ENCODE measurements at places on chromosomes 3 and 15.

DNA sequence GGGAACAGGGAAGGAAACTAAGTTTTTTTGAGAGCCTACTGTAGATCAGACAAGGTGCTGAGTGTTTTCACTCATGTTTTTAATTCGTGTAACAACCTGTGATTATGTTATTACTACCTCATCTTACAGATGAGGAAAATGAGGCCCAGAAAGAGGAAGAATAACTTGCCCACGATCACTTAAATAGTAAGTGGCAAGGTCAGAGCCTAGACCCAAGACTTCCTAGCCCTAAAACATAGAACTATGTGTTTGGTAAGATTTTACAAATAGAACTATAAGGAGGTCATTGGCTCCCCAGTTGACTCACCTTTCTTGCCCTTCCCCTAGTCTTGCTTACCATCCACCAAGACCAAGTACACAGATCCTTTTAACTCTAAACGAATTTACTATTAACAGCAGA lies 13.7 kb downstream of the SENP8 start:
- no peak for DNase-seq

DNA sequence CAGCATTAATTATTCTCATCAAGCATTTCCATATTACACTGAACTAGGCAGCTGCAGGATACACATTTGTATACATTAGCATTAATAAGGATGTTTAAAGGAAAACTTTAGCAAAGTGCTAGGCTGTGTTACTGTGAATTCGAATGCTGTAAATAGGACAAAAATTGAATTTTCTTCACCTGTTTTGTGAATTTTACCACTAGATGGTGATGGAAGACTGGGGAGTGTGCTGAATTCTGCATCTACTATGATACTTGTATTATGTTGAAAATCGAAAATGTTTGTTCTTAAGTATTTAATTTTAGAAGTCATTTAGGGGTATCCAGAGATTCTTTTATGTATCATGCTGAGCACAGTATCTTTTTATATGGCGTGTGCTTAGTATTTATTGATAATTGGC lies 12.3 kb upstream of the P2RY14 start:
- DNase-seq, result peak; percentile 62

- DNase-seq, result peak; percentile 12
Measured at GRCh38 chr3:167350245-167350862, 29.7 kb downstream of the ZBBX start.

DNA sequence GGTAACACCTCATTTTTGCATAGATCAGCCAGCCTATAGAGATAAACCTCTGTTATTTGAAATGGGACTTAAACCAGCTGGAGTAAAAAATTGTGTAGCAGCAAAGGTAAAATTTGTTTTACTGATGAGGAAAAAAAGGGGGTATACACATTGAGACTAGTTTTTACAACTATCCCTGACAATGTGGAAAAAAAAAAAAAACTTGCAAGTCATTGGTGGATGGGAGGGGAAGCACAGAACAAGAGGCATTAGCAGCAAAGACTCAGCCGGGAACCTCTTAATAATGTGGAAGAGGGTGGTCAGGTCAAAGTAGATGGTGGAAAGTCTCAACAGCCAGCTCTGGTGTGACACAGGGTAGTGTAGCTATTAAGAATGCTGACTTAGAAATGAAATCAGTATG lies 14.5 kb downstream of the FBXO22 start:
- DNase-seq, result no peak

DNA sequence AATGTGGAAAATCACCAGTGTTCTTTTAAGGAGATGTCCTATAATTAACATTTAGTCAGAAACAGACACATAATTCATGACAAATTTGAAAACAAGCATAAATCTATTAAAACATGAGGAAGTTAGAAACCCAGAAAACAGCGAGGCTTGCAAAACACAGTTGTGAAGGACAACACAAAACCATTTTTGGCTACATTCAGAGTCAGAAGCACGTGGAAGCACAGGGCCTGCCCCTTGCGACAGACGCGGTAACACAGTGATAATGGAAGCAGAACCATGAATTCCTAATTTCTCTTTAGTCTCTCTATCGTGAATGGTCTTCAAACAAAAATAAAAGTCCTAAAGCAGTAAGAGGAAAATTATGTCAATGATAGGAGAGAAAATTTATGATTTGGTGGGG lies 12.2 kb downstream of the NCEH1 start:
- DNase-seq, result no peak

- no peak for DNase-seq
Measured at GRCh38 chr3:26915208-26915607, 292.6 kb downstream of the LRRC3B start.

DNA sequence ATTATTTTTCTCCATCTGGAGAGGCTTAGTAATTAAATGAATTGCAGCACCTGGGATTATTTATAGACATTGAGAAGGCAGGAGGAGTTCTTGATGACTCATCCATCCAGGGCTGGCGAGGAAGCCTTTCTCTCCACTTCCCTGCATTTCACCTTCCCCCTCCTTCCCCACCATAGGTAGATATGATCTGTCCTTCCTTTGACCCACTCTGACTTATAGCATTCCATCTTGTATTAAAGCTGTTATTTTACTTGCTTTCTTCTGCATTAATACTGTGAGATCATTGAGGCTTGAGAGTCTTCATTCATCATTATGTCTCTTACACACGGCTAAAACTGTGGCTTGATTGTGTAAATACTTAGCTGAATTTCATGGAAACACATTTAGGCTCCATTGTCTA lies 288.8 kb downstream of the FEZF2 start:
- DNase-seq, result peak; percentile 22

DNA sequence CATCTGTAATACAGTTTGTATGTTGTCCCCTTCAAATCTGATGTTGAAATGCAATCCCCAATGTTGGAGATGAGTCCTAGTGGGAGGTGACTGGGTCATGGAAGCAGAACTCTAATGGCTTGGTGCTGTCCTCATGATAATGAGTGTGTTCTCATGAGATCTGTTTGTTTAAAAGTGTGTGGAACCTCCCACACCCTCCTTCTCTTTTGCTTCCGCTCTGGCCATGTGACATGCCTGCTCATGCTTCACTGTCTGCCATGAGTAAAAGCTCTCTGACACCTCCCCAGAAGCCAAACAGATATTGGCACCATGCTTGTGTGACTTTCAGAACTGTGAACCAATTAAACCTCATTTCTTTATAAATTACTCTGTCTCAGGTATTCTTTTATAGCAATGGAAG lies 794.0 kb upstream of the CFAP20DC start:
- no peak for DNase-seq

GRCh38 chr15:70530906-70531305 lies 232.5 kb downstream of the UACA start:
- no peak for DNase-seq

DNA sequence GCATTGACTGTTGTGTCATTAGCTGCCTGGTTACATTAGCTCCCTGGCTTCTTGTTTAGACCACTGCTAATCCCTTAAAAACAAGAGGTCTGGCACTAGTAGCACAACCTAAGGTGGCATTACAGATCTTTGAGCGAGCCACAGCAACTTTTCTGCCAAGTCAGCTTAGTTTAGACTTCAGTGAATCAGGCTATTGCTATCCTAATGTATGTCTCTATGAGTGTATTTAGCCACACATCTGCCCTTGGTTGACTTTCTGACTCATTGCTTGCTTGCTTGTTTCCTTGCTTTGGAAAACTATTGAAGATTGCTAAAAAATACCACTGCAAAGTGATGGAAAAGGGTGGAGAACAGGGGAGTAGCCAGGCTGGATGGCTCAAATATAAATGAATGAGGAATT lies 50.2 kb downstream of the CHP1 start:
- peak; percentile 92 for DNase-seq

DNA sequence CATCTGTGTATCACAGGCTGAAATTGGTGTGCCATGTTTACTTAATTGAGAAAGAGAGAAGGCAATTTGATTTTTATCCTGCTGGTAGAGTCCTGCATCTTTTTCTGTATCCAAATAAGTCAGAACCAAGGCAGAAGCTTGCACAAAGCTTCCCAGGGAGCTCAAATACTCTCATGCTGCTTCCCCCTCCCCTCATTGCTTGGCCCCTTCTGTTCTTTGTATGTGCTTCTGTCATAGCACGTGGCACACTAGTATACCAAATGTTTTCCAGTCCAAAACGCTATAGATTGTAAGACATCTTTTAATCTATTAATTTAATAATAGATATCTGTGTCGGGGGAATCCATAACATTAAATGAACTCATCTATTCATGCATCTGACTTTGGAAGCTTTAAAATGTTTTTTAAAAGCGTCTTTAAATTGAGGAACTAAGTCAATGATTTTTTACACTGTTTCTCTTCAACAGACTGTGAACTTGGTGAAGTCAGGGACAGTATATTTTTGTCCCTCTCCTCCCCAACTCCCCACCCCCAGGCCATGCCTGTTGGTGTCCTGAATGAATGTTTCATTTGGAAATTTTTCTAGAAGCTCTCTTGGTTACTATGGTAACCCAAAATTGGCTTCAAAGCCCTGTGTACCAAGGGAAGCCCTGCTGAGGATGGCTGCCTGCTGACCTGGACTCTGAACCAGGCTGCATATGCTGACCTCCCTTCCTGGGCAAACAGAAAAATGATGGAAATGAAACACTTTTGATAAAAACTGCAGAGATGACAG lies 26.2 kb upstream of the SLC35G2 start:
- no peak for DNase-seq

DNA sequence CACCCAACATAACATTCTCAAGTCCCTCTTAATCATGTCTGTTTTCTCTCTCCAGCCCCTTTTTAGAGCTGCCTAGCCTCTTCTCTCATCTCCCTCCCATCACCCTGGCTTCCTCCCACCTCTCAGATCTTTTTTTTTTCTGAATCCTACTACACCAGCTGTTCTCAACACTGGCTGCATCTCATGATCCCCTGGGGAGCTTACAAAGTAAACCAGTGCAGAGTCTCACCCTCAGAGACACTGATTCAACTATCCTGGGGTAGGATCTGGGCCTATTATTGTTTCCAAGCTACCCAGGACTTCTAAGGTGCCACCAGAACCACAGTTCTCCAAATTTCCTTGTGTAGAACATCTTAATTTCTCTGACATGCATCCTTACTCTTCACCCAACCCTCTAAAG lies 50.3 kb upstream of the ACAN start:
- no peak for DNase-seq

GRCh38 chr3:126985132-126985985 lies 2.4 kb downstream of the PLXNA1 start:
- no peak for DNase-seq

DNA sequence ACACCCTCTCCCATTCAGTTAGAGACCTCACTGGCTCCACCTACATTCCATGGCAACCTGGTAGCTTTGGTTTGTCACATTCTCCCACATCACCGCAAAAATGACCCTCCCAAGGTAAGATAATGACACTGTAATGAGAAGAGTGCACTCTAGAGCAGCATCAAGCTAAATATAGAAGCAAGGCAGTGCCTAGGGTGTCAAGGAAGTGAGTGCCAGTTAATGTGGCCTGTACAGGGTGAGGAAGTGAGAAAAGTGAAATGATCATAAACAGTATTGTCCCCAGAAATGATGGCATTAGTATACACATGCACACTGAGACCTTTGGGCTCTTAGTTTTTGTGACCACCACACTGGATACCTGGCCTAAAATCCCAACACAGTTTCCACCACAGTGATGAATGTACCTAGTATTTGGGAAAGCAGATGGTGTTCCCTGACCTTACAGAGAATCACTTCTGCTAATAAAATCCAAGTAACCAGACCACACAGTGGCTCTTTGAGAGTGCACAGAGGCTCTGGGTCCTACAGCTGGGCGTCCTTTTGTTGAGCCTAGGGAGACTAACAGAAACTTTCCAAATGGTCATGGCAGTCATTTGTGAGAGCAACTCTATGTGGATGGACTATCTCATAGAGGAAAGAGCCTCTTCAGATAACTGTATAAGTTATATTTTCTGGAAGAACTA lies 106.6 kb downstream of the ARPP21 start:
- no peak for DNase-seq

GRCh38 chr15:53129121-53129904 lies 339.2 kb upstream of the ONECUT1 start:
- DNase-seq, result no peak

DNA sequence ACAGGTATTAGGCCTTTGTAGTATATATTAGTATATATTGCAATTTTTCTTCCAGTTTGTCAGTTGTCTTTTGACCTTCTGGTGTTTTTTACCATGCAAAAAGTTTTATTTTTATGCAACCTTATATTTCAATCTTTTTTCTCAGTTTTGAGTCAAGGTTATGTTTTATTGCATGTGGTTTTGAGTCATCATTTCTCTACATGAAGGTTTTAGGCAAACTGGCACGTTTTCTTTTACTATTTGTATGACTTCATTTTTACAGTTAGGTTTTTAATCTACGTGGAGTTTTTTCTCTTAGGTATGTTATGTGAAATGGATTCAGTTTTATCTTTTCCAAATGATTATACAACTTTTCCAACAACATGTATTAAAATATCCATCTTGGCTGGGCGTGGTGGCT lies 36.8 kb upstream of the TCAIM start:
- no peak for DNase-seq

GRCh38 chr3:16928386-16929132 lies 43.8 kb downstream of the PLCL2 start:
- peak; percentile 25 for DNase-seq

DNA sequence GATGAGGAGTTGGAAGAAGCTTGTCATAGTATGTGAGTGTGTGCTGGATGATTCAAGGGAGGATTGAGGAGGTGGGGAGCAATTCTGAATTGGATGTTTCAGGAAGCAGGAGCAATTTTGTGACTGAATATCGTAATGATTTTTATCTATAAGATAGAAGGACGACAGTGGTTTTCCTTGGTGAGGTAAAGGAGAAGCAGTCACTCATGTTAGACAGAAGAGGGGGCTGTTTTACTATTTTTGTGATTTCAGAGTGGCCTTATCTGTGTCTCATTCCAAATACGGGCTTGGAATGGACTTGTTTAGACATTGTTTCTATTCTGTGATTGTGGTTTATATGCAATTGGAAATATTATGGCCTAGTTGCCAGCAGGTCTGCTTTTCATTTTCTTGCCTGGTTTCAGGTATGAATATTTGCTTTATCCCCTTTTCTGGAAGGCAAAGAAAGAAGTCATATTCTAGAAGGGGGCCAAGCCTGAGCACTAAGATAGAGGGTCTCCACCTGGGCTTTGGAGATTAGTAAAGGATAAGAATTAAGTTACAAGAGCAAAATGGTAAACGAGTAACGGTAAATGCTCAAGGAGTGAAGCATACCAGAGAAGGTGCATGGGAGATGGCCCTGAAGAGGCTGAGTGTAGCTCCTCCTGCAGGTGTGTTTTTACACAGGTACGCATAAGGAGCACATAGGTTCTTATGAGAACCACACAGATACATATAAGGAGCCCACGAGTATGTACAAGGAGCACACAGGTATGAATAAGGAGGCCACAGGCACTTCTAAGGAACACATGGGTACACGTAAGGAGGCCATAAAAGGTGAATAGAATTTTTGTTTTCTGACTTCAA lies 124.6 kb upstream of the KCNAB1 start:
- DNase-seq, result peak; percentile 67

GRCh38 chr15:79089890-79090486 lies 592 bp downstream of the RASGRF1 start:
- DNase-seq, result no peak

DNA sequence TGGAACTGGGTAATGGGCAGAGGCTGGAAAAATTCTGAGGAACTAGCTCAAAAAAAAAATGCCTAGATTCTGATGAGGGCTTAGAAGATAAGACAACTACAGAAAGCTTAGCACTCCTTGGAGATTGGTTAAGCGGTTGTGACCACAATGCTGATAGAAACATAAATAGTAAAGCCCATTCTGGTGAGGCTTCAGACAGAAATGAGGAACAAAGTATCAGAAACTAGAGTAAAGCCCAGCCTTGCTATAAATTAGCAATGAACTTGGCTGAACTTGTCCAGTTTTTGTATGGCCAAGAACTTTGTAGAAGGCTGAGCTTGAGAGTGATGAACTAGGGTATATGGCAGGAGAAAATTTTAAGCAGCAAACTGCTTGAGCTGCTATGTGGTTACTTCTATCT lies 25.4 kb downstream of the GOLGB1 start:
- DNase-seq, result no peak
